Activated CD8-positive, alpha-beta memory T cell treated with anti-CD3 and anti-CD28 coated beads for 48 hours (primary cell): ENCODE measurements at places on chromosomes 1 and 21.

DNA sequence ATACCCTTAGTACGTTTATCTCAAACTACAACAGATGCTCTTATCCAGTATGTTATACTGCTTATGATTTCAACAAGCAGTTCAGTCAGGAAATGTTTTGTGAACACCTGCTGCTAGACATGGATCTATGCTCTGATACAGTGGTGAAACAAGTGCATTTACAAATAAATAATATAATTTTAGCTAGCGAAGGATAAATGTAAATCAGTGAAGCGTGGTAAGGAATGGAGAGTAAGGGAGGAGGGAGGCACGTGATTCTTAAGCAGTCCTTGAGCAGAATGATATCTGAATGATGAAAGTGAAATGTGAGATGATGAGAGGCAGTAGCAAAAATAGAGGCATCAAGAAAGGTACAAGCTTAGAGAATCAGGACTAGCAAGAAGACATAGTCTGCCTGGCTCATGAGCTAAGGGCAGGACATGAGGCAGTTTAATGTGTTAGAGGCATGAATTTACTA, 6.3 kb downstream of the TSNAX start:
- DNase-seq, result no peak

- no peak for DNase-seq
These were observed 86.2 kb upstream of the ZBTB18 start for GRCh38 chr1:243964915-243965314.

DNA sequence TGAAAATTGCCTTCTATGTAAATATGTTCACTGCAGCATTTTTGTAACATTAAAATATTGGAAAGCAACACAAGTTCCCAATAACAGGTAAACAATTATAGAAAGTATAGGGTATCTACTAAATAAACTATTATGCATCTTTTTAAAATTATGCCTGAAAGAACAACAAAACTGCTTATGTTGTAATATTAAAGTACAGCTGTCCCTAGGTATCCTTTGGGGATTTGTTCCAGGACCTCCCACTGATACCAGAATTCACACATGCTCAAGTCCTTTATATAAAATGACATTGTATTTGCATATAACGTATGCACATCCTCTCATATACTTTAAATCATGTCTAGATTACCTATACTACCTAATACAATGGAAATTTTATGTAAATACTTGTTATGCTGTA, 121.8 kb upstream of the TNFSF4 start:
- no peak for DNase-seq

- DNase-seq, result no peak
These were observed 20.5 kb downstream of the PDPN start for GRCh38 chr1:13604176-13604575.

GRCh38 chr1:185315445-185316071, 1.5 kb downstream of the IVNS1ABP start:
- no peak for DNase-seq

DNA sequence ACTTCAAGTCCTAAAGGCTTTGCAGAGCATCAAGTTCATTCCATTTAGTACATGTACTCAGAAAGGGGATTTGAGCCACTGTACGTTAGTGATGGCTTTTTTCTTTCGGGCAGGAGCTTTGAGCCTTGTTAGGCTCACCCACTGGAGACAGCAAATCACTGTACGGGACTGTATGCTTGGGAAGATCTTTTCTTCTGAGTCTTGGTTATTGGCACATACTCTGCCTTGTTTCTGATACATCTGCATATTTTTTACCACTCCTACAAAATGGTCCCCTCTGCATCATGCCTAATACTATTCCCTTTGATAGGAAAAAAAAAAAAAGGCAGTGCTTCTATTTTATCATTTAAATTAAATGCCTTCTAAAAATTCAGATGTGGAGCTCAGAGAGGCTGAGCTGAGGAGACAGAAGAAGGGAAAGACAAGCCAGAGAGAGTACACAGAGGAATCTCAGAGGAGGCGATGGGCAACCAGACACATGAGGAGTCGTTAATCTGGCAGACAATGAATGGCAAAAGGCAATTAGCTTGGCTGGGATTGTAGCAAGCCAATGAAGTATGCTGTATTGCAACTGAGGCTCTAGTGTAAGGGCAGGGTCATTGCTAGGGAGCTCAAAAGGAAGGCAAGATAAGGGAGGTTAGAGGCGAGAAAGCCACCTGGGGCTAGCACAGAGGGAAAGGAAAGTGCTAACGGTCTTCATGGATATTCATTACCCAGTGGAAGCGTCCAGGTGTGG, 39.4 kb downstream of the PHC2 start:
- DNase-seq, result no peak

- no peak for DNase-seq
These were observed 1.8 kb upstream of the KRTAP10-12 start for GRCh38 chr21:44695184-44695583.

DNA sequence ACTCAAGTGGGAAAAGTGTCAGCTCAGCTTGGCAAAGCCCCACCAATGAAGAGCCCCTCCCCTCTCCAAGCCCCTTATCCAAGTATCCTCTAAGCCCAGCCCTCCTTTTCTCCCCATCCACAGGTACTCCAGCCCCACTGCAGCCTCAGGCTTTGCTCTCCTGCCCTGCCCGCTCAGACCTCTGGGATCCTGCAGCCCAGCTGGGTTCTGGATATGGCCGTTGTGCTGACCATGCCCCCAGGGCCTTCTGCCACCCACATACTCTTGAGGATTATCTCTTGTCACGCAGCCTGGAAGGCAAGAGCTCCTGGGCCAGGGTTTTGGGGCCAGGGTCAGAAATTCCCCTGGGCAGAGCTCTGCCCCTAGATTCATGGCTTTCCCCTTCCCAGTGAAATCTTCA, 4.7 kb downstream of the SHISA4 start:
- no peak for DNase-seq

DNA sequence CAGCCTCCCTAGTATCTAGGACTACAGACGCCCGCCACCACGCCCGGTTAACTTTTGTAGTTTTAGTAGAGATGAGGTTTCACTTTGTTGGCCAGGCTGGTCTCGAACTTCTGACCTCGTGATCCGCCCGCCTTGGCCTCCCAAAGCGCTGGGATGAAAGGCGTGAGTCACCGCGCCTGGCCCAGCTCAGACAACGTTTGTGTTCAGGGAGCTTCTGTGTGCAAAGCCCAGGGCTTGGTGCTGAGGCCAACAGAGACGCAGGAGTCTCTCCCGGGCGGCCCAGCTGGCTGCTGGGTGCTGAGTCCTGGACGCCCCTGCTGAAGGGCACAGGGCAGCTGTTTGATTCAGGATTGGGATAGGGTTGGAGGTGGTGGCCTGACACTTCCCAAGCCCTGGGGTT, 3.0 kb downstream of the PRKCZ start:
- no peak for DNase-seq

DNA sequence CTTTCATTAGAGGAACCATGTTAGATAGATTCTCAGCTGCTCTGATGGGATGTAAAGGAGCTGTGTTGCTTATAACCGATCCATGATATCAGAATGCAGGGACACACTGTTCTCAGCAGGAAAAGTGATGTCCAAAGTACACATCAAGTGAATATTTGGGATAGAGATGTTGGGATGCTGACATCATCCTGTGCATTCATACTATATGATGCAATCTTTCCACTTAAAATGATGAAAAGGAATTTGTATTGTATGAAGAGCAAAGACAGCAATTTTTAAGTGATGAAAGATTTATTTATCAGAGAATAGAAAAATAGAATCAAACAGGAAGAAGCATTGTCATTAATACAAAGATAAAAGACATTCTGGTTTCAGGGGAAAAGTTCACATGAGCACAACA, 110.1 kb downstream of the ERG start:
- no peak for DNase-seq

DNA sequence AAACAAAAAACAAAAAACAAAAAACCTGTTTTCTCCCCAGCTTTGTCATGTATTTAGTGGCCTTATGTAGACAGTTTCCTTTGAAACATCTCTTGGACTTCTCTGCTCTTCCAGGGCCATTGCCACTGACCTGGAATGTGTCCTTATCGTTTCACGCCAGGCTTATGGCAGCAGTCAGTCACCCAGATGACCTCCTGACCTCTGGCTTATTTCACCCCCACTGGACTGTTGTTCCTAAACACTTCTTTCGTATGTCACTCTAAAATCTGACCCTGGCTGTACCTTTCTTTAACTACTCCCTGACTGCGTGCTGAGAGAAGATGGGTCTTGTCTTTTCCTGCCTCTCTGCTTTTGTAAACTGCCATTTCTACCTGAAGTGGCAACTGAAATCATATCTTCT, 9.1 kb downstream of the LGALS8 start:
- no peak for DNase-seq

DNA sequence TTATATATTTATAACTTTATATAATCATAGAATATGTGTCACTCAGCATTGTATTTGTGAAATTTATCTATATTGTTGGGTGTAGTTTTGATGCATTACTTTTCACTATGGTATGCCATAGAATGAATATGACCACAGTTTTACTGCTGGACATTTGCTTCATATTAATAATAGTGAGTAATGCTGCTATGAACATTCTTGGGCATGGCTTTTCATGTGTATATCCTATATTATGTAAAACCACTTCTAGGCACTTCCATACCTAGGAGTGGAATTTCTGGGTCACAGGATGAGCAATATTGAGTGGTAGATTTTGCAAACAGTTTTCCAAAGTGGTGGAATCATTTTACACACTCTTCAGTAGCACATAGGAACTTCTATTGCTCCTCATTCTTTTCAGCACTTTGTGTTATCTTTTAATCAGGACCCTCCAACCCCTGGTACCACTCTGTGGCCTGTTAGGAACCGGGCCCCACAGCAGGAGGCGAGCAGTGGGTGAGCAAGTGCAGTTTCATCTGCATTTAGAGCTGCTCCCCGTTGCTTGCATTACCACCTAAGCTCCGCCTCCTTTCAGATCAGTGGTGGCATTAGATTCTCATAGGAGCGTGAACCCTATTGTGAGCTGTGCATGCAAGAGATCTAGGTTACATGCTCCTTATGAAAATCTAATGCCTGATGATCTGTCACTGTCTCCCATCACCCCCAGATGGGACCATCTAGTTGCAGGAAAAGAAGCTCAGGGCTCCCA, 56.0 kb upstream of the CNIH3 start:
- DNase-seq, result no peak

GRCh38 chr1:33443080-33443704, 12.3 kb upstream of the PHC2 start:
- no peak for DNase-seq

DNA sequence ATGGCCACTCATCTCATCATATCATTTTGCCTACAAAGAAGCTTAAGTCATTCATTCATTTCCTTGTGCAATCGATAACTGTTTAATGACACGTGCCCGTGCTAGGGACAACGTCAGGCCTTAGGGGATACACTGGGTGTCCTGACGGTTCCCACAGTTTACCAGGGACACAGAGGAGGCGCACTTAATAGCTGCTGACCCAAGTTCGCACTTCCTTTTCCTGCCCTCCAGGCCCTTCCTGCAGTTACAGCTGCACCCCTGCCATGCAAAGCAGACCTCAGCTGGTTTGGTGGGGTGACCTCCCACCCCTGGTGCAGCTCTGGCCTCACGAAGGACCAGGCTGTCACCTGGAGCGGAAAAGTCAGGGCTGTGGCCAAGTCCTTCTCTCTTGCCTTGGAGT, 4.2 kb downstream of the SPATA21 start:
- DNase-seq, result no peak

GRCh38 chr1:24319312-24319863, at the start of gene GRHL3:
Gene GRHL3 (plus strand): TSS chr1:24319357. CDS start chr1:24319552, 195 bp downstream.
- DNase-seq, result no peak

DNA sequence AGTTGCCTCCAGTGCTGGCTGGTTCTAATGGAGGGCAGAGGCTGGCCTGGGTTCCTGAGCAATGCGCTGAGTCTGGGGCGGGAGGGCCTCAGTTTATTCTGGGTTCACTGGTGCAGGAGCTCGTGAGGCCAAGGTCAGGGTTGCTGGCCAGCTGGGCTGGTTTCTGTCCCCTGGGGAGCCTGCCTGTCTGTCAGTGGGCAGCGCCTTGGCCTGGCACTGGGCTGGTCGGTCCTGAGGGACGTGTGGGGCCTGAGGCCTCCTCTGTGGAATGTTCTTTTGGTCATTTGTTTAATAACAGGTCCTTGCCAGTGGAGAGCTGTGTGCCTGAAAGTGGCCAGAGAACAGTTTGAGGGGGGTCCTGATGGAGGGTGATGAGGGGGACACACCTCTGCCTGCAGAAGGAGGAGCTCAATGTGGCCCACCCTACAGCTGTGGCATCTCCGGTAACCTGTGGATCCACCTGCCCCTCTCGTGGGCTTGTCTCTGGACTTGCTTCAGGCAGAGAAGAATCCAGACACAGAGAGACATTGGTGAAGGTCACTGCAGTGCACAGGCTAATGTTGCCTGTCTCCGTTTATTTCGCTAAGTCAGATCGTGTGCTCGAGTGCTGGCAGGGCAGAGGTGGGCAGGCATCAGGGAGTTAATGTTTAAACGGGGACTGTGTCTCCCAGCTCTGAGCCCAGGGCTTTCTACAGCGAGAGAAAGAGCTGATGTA, 34.6 kb downstream of the COQ8A start:
- DNase-seq, result no peak

DNA sequence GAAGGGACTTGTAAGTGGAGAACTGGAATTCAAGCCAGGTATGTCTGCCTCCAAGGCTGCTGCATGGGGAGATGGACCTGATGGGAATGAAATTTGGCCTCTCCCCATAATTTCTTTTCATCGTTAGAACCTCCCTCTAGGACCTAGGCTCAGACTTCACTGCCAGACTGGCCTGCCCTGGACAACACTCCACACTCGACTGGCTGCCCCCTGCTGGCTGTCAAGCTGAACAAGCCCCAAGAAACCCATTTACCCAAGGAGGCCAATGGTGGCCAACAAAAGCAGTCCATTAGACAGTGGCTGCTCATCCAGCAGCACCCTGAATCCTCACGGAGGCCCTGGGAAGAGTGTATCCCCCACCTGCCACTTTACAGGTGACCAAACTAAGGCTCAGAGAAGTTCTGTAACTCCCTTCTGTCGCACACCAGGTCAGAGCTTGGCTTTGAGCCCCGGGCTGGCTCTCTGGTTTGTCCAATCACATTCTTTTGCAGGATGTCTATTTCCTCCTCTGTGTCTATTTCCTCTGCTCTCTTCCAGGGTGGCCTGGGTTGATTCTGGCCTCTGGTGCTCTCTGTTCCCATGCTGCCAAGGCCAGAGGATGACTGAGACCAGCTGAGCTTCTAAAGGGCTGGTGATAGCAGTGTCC, 3.8 kb downstream of the RNF186 start:
- peak; percentile 11 for DNase-seq

DNA sequence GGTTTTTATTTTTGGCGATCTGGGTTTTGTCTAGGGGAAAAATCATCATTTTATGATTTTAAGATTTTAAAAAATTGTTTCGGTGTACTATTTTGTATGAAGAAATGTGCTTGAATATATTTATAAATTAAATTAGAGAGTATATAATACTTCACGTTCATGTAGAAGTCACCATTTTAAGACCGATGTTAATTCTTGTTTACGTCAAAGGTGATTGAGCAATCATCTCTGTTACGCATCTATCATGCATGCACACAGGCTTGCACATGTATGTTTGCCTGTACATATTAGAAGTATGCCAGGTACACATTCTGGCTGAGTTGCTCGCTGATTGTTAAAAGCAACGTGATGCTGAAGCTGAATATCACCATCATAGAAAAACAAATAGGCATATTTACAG, 54.7 kb downstream of the DYRK1A start:
- DNase-seq, result no peak

- no peak for DNase-seq
These were observed 1031.5 kb upstream of the ADGRL2 start for GRCh38 chr1:80769208-80769750.
